AG09319 (cell line): ENCODE measurements at places on chromosomes 7 and 10.

DNA sequence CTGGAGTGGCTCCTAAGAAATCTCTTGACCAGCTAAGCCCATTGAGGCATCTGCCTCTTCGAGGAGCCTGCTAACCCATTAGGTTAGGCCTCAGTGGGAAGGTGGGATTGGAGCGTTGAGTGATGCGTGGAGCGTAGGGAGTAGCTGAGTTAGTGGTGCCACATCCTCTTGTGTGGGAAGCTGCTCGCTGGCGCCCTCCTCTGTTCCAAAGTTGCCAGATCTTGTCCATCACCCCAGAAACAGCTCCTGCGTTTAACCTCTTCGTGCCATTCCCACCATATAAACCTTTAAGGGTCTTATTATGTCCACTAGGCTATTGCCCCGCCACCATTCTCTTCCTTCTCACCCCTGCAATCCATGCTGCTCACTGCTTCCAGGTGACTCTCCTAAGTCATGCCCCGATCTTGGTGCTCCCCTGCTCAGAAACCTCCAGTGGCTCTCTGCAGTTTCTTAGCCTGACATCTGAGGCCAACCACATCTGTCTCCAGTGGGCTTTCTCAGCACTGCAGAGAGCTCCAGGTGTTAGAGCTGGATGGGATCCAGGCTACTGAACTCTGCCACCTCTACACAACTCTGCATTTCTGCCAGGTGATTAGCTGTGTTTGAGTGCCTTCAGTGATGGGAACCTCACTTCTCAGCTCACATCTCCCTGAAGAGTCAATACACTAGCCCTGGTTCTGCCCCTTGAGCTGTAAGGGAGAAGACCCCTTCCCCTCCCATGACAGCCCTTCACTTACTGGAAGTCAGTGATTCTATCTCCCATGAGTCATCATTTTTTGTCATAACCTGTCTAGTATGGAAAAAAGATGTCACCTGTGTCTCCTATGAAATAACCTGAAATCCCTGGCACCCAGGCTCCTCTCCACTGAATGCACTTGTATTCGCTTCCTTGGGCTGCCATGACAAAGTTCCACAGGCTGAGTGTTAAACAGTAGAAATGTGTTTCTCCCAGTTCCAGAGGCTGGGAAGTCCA, 65.0 kb upstream of the FGFR2 start:
- DNase-seq = no peak

DNA sequence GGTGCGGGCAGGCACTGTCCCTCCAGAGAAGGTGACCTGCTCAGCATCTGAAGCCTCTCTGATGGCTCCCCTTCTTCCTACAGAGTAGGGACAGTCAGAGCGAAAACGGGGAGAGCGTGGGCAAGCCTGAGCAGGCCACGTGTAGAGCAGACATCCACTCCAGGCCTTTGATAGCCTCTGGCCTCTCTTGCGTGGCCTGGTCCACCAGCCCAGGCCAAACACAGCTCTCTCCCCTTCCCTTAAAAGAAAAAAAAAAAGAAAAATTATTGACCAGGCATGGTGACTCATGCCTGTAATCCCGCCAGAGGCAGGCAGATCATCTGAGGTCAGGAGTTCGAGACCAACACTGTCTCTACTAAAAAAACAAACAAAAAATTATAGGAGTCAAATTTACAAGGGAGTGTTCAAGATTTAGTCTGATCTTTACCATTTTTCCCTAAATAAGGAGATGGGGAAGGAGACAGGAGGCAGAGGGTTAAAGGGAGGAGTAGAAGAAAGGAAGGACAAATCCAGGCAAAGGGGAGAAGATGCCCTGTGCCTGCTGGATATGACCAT, 84.8 kb downstream of the PLXNA4 start:
- no peak for DNase-seq

GRCh38 chr7:44539669-44540506, 1.2 kb downstream of the NPC1L1 start:
- no peak for DNase-seq

- DNase-seq = no peak
These were observed 305.4 kb downstream of the KCNMA1 start for GRCh38 chr10:77332256-77332655.

DNA sequence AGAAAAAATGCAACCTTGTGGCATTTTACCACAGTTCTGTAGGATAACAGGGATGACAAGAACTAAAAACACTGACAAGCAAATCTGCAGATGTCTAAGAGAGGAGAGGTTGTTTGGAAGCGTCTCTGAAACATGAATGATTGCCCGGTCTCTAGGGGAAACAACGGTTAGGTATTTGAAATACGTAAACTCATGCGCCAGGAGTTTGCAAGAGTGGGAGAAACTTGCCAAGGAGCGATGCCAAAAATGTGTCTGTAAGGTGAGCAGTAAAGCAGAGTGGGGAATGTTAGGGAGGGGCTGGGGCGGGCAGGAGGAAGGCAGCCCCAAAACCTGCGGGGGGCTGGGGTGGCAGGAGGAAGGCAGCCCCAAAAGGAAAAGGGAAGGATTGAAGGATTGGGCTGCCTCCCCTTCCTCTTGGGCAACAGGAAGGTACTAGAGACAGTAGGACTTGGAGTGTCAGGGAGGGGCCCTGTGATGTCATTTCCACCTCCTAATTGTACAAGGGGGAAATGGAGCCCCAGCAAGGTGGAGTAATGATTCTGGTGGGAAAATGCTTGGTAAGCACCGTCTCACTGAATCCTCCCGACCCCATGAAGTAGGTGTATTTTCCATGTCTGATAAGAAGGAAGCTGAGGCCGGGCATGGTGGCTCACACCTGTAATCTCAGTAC, 33.2 kb upstream of the PLEKHA1 start:
- no peak for DNase-seq

DNA sequence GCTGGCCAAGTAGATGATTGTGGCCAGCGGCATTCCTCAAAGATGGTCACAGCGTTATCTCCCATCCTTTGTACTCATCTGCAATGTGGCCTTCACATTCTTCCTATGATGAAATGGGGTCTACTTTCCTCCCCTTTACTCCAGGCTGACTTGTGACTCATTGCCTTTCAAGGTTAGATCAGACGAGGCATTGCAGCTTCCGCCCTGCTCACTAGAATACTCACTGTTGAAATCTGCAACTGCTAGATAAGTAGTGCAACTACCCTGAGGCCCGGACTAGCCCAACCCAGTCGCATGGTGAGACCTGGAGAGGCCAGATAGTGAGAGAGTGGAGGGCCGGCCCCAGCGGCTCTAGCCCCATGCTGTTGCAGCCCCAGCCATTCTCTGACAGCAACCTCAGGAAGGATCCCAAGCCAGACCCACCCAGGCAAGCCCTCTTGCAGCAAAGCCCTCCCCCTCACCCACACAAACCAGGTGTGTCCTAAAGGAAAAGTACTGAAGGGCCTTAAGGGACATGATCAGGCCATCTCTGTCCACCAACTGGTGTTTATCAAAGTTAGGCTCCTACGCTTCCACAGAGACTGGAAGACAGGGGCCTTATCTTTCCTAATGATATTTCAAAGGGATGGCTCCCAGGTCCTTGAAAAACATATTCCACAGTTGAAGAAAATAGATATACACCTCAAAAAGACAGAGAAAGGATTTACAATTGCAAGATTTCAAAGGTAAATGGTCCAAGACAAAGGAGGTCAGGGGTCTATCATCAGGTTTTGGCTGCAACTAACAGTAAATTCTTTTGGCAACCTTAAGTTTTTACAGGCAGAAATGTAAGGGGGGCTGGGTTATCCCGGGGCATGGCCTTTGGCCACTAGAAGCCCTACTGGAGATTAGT, 107.2 kb upstream of the TRIM24 start:
- no peak for DNase-seq

DNA sequence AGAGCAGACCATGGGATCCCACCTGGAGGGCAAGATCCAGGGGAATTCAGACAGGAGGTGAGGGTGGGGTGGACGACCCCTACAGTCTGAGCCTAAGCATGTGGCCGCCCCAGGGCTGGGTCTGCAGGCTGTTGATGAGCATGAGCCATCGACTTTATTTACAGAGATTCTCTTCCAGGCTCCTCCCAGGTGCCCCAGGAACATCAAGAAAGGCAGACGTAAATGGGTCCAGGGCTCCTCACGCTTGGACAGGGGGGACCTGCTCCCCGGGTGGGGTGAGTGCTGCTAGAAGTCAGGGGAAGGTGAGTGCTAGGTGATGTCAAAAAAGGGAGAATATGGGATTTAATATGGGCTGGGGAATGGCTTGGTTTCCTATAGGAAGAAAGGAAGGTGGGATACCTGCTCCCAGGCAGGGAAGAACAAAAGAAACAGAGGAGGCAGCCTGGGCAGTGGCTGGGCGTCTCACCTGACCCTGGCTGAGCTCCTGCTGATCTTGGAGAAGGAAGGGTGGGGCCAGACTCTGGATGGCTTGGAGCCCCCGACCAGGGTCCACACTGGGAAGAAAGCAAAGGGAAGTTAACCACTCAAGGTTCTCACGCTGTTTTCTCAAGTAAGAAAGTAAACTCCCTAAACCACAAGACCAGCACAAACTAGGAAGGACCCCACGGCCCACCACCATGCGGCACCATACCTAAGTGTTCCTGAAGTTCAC, 162.1 kb upstream of the SHH start:
- no peak for DNase-seq

- no peak for DNase-seq
These were observed 13.3 kb upstream of the CDK13 start for GRCh38 chr7:39936761-39937160.

- DNase-seq = no peak
These were observed 685.1 kb downstream of the LRMDA start for GRCh38 chr10:76116523-76116922.

- DNase-seq = no peak
These were observed 13.6 kb downstream of the TMEM236 start for GRCh38 chr10:17765602-17766001.

DNA sequence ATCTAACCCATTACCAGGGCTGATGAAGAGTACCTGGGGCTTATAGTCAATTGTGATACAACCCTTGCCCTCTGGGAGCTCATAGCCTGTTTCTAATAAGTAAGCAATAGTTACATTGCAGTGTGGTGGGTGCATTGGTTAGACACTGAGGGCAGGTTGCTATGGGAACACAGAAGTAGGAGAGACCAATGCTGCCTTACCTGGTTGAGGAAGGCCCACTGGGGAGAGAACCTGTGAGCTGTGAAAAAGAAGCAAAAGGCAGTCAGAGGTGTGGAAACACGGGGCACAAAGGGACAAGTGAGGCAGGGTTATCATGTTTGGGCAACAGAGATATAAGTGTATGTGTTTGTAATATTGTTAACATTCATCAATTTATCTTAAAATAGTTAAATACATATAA, 51.9 kb downstream of the WDFY4 start:
- no peak for DNase-seq

DNA sequence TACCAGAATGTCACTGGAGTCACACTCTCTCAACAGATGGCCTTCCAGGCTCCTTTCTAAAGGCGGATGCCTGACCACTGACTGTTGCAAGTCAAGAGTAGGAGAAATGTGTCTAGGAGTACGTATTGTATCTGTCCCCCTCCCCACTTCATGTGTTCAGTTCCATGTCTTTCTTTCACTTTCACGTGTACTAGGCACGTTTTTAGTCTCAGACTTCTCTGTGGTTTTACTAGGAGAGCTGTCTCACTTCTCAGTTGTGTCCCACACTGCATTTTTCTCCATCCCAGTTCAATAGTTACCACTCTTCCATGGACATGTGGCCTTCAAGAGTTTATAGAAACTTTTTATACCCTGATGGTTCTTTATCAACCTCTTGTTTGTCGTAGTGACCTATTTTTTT, 893.0 kb downstream of the NRG3 start:
- DNase-seq = no peak

- peak; percentile 68 for DNase-seq
These were observed 184.5 kb upstream of the CXCL12 start for GRCh38 chr10:44569193-44570091.

DNA sequence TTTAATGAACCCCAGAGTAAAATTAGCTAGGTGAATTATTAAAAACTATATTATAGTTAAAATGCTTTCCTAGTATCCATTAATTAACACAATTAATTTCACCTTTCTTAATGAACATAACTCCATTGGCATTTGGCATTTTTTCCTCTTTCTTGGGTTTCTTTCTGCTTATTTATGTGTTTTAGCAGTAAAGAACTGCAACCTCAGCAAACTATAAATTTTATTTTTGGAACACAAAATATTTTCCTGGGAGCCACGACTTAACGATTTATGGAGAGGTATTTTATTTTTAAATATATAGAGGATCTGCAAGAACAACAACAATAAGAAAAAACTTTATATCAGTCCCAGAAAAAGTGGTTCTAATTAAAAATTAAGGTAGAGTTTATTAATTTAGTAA, 447.4 kb upstream of the ETV1 start:
- no peak for DNase-seq

DNA sequence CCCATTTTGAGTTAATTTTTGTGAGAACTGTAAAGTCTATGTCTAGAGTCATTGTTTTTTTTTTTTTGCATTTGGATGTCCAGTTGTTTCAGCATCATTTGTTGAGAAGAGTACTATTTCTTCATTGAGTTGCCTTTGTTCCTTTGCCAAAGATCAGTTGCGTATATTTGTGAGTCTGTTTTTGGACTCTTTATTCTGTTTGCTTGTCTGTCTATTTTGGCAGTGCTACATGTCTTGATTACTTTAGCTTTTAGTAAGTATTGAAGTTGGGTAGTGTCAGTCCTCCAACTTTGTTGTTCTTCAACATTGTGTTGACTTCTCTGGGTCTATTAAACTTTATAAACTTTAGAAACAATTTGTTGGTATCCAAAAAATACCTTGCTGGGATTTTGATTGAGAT, 31.6 kb downstream of the CCDC7 start:
- DNase-seq = no peak

DNA sequence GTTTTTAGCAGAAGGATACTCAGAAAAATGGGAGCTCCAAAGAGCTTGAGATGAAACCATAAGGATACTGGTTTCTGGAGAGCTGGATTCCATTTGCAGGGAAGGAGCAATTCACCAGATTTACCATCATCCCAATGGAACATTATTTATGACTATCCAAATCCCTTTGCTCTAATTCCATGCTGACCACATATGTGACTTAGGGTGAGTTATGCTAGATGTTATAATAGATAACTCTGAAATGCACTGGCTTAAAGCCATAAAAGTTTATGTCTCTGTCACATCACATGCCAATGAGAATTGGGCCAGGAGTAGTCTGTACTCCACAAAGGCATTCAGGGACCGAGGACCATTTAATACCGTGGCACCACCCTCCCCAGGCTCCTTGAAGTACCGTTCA, 185.2 kb downstream of the SKIDA1 start:
- no peak for DNase-seq

GRCh38 chr10:114800361-114800760, 21.2 kb upstream of the FHIP2A start:
- DNase-seq = no peak

GRCh38 chr10:97207131-97207530, 21.4 kb upstream of the SLIT1 start:
- DNase-seq = no peak

- no peak for DNase-seq
These were observed 4.2 kb downstream of the PSAP start for GRCh38 chr10:71846816-71847215.
